ENCODE measurements at places on chromosomes 16 and 17.

DNA sequence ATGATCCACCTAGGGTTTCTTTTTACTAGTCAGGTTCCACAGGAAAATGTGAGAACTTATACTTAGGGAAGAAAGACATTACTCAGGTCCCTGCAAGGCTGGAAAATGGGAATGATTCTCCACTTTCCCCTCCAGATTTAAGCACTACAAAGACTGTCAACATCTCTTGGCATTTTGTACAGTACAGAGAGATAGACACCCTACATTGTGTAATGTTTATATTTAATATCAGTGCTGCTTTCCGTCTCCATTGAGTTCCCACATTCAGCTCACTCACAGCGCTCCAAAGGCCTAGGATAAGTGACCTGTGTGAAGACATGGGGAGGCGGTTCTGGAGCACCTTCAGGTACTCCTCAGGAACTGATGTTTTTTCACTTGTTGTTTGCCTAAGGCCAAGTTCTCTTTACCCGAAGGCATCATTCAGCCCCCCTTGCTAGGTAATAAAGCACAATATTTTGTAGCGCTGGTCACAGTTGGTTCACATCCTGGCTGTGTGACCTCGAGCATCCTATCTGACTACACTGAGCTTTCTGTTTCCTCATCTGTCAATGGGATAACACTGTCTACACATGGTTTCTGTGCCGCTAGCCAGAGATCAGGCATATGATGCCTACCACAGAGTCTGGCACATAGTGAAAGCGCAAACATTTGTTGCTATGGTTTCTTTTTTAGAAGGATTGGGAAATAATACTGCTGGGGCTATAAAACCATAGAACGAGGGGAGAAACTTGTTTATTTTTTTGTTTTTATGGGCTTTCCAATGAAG is 226.6 kb downstream of the ZFHX3 start:
- DNase-seq: no peak

GRCh38 chr16:47506800-47507199 is 45.7 kb downstream of the PHKB start:
- DNase-seq: no peak

GRCh38 chr17:18368946-18369345 is 5.6 kb upstream of the SHMT1 start:
- no peak for DNase-seq

DNA sequence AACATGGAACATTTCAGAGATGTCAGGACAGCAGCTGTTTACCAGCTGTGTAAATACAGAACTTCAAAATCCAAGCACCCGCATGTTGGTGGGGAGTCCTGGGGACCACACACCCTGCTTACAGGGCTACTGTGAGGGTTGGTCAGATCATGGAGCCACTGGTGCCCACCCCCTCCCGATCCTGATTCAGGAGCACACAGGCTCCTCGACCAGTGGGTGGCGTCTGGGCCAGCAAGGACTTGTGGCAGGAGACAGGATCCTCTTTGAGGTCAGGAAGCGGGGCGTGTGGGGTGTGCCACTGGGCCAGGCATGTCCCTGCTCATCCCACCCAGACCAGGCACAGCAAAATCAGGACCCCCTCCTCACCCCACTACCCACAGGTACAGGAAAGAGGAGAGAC is 83.6 kb downstream of the SDK2 start:
- DNase-seq: no peak

DNA sequence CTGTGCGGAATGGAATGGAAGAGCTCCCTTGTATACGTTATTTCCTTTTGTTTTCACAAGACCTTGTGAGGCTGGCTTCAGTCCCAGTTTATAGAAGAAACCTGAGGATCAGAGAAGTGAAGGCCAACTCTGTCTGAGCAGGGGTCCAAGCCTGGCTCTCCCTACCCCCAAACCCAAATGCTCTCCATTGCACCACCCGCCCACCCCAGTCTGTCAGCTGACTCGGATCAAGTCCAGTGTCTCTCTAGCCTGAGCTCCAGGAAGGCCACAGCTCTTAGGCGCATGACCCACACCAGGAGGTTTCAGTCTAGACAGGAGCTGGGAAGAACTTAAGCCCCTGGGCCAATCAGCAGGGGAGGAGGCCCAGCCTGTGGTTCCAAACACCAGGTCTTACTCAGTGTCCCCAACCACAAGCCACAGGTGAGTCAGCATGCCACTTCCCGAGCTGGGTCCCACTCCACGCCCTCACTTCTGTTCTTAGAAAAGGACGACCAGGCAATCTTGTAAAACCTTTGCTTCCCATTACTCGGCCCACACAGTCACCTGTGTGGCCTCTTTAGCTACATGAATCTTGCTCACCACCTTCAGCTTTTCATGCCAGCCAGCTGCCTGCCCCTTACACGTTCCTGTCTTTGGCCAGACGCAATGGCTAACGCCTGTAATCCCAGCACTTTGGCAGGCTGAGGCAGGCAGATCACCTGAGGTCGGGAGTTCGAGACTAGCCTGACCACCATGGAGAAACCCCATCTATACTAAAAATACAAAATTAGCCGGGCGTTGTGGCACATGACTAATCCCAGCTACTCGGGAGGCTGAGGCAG is 27.8 kb downstream of the TK2 start:
- DNase-seq: peak; percentile 57

DNA sequence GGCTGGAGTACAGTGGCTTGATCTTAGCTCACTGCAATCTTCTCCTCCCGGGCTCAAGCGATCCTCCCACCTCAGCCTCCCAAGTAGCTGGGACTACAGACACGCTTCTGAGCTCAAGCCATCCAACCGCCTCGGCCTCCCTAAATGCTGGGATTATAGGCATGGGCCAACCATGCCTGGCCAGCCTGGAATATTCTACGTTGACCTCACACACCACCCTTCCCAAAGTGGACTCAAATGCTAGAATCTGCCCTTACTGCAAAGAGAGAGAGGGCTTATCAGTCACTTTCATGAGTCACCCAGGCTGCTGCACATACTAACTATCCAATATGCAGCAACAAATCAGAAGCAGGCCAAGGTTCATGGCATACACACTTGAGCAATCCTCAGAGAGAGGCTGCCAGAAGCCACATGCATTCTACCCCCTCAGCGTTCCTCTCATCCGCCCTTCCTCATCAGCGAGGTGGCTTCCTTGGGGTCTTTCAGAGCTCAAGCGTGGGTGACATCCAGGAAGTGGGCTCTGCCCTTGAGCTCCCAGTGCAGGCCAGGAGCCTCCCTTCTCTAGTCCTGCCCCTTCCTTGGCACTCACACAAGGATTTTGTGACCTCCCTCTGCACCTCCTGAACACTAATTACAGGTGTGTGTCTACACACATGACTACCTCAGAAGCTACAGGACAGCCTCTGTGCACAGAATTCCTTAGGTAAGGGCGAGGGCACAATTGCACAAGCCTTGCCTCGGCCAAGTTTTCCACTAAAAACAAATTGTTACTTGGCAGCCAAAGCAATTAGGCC is 24.8 kb upstream of the SIAH1 start:
- DNase-seq: peak; percentile 87

DNA sequence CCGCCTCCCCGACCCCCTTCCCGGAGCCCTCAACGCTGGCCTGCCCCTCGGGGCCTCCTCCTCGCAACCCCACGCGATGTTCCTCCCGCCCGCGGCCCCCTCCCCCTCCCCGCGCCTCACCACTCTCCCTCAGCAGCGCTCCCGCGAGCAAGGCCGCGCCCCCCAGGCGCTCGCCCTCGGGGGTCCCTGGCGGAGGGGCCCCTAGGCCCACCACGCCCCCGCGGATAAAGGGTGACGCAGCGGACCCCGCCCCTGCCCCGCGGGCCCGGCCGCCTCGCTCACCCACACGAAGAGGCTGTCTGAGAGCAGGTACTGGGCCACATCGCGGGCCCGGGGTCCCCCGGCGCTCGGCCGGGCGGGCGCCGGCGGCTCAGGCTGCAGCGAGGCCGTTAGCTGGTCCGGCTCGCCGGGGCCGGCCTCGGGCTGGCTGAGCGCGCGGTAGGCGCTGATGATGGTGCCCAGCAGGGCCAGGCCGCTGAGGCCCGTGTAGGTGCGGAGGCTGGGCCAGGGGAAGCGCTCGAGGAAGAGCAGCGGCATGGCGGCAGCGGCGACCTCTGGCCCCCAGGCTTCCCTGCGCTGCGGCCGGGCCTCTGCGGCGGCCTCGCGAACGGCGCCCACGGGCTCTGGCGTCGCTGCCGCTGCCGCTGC is 430 bp downstream of the AMFR start:
- DNase-seq: peak; percentile 68

DNA sequence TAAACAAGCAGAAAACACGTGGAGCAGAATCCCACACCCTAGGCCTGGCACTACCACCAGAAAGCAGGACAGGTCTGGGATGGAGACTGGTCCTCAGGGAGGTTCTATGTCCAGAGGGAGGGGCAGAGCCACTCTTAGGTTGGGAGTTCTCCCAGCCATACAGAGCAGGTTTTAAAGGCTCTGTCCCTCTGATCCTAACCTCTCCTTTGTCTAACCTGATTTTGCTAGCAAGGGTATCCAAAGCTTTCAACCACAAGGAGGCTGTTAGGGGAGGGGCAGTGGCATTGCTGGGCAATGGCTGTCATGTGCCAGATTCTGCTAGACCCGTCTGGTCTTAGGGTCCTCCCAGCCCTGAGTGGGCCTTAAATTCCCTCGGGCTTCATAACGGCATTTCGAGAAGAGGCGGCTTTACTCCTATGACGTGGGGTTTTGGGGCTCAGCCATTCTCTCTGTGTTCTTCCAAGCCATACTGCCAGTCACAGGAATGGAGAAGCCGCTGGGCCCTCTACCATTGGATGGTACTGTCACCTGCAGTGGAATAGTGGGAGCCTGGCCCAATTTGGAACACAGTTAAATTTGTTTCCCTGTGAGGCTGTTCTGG is 5.7 kb downstream of the TPPP3 start:
- DNase-seq: no peak

GRCh38 chr17:57589151-57590034 is 155.7 kb downstream of the CCDC182 start:
- no peak for DNase-seq
